NCI-H2081 (cell line): ENCODE measurements at places on chromosomes 6 and 20.

DNA sequence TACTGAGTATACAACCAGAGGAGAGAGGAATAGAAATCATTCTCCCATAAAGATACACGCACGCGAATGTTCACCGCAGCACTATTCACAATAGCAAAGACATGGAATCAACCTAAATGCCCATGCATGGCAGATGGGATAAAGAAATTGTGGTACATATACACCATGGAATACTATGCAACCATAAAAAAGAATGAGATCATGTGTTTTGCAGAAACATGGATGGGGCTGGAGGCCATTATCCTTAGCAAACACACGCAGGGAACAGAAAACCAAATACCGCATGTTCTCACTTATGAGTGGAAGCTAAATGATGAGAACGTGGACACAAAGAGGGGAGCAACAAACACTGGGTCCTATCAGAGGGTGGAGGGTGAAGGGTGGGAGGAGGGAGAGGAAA lies 3.4 kb downstream of the SERPINB6 start:
- DNase-seq, result no peak

DNA sequence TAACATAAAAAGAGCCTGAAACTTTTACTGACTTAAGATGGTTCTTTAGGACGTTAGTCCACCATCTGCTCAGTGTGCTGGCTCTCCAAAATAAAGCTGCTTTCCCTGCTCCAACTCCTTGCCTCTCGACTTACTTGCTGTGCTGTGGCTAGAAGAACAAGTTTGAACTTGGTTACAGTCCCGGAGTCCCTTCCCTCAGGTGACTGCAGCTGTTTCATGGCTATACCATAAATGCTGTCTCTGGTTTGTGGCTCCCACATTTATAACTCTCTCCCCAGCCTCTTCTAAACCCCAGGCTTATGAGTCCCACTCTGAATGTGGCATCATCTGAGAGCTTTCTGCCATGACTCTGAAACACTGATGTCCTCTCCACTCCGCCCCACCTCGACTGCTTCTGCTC lies 306.4 kb upstream of the PRND start:
- DNase-seq, result no peak

- DNase-seq, result no peak
Measured at GRCh38 chr6:110618591-110619267, 142.3 kb upstream of the SLC22A16 start.

GRCh38 chr6:5034328-5034727 lies 30.5 kb upstream of the RPP40 start:
- DNase-seq, result no peak

DNA sequence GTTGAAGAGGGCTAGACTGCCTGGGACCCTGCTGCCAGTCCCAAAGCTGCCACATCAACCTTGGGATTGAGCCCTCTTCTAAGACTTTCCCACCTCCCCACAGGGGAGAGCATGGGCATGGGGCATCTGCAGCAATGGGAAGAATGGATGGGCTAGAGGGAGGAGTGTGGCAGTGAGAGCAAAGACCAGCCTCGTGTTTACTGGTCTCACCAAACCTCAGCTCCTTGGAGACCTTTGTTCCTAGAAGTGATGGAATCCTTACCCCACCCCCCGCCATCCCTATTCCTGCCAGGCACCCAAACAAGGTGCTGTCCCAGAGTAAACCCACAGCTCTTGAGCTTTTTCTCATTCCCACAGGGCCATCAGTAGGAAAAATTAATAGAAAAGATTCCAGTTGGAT lies 20.0 kb upstream of the ARMC12 start:
- DNase-seq, result no peak

- no peak for DNase-seq
Measured at GRCh38 chr6:125188594-125189203, 35.1 kb downstream of the TPD52L1 start.

DNA sequence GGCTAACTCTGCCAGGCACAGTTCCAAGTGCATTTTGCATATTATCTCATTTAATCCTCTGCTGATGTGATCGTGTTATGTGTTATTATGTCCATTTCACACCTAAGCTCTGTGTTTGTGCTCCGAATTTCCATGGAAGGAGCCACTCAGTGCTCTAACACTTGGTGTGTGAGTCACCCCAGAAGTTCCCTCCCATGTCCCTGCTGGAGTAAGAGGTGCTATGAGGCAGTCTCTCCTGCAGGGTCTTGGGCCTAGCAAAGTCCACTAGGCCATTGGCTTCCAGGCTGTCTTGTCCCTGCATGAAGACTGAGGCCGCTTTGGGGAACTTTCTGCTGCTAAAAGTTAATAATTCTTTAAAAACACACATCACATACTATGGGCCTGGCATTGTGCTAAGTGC lies 405.9 kb upstream of the SULF2 start:
- no peak for DNase-seq

- DNase-seq, result no peak
Measured at GRCh38 chr20:59662161-59662560, 57.8 kb downstream of the PHACTR3 start.

DNA sequence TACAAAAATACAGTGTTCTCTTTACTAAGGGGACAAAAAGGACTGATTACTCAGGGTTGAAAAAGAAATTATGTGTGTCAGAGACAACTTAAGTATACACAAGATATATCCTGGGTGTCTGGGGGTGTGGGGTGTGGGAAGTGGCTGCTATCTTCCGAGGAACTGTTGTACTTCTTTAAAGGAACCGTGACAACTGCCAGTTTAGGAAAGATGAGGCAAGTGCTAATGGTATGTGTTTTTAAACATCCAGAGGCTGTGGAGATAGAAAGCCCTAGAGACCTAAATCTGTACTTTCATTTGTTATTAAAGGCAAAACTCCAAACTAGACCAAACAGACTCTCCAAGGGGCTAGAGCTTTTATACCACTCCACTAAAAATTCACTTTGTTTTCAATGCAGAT lies 95.6 kb downstream of the SNAP25 start:
- DNase-seq, result no peak

- DNase-seq, result no peak
Measured at GRCh38 chr6:17012421-17013225, 89.2 kb upstream of the STMND1 start.

GRCh38 chr6:134223796-134224420 lies 94.0 kb downstream of the SGK1 start:
- no peak for DNase-seq

GRCh38 chr6:4377603-4378002 lies 242.2 kb upstream of the ECI2 start:
- no peak for DNase-seq

- peak; percentile 87 for DNase-seq
Measured at GRCh38 chr6:27019651-27020552, 227.6 kb upstream of the PRSS16 start.

DNA sequence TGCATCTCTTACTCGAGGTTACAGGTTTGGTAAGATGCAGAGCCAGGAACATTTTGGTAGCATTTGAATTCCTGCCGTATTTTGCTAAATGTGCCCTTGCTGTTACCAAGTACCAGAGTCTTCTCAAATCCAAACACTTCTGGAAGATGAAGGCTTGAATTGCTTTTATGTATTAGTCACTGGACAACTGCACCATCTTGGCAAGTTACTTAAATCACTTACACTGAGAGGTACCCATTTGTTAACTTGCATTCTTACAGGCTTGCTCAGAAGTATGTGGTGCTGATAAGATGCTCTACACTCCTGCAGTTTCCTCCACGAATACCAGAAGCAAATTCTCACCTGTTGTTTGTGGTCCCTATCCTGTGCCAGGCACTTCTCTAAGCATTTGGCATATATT lies 12.7 kb downstream of the IL22RA2 start:
- DNase-seq, result no peak

DNA sequence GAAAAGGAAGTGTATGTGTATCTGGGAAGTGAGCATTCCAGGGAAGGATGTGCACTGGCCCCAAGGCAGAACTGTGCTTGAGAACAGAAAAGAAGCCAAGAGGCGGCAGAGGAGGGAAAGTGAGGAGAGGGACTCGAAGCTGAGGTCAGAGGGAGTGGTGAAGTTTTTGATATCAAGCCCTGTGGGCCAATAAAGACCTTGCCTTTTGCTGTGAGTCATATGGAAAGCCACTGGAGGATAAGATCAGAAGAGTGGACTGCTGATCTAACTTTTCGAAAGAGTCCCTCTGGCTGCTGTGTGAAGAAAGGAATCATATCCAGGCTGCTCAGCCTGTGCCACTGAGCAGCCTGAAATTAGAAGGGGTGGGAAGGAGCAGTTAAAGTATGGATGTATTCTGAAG lies 99.4 kb downstream of the EYA4 start:
- DNase-seq, result no peak

GRCh38 chr6:70119218-70119835 lies 183.6 kb downstream of the COL9A1 start:
- no peak for DNase-seq

DNA sequence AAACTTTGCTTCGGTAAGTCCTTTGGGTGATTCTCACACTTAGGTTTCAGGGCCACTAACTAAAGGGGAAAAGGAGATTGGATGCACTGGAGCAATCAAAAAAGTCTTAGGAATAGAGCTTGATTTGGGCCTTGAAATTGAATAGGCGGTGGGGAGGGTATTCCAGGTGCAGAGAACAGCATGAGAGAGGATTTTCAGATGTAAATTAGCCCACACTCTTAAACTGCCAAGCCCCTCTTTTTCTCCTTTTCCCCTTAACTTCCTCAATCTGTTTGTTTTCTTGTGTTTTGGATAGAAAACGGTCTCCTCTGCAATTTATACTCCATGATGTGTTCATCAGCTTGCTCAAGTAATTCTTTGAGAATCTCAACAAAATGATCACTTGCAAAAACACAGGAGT lies 62.1 kb upstream of the RIPOR2 start:
- DNase-seq, result no peak

- no peak for DNase-seq
Measured at GRCh38 chr6:25157842-25158241, 121.3 kb upstream of the CARMIL1 start.

- DNase-seq, result no peak
Measured at GRCh38 chr6:82611751-82612150, 248.1 kb downstream of the TPBG start.

DNA sequence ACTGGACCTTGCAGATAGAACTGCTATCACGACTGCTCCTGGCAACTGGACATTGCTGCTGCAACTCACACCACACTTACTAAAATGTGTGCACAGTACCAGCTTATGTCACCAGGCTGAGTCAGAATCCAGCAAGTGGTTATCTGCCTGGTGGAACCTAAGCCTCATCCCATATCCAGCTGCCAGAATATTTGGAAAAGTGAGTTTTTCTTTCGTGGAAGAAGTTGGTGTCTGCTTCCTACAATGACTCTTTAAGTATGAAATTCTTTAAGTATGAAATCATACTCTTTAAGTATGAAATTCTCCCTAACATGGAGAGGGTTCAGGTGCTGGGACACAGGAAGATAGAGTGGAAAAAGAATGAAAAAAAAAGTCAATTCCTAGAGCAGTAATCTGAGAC lies 16.4 kb upstream of the POLR1H start:
- no peak for DNase-seq

GRCh38 chr20:62910217-62910766 lies 16.0 kb downstream of the DIDO1 start:
- DNase-seq, result no peak

DNA sequence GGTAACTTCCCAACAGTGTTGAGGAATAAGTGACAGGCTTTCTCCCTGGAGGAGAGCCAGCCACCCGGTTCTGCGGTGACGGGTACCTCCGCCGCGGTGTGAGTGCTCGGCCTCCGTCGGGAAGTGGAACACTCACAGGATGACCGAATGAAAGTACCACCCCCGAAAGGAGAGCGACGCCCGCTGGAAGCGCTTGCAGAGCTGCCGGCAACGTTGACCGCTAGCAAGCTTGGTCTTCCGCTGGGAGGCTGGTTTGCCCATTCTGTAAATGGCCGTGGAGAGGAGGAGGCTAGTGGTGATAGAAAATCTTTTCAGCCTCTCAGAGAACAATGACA lies 614 bp upstream of the TMEM242 start:
- no peak for DNase-seq

GRCh38 chr6:103018426-103018825 lies 1624.9 kb downstream of the GRIK2 start:
- no peak for DNase-seq

DNA sequence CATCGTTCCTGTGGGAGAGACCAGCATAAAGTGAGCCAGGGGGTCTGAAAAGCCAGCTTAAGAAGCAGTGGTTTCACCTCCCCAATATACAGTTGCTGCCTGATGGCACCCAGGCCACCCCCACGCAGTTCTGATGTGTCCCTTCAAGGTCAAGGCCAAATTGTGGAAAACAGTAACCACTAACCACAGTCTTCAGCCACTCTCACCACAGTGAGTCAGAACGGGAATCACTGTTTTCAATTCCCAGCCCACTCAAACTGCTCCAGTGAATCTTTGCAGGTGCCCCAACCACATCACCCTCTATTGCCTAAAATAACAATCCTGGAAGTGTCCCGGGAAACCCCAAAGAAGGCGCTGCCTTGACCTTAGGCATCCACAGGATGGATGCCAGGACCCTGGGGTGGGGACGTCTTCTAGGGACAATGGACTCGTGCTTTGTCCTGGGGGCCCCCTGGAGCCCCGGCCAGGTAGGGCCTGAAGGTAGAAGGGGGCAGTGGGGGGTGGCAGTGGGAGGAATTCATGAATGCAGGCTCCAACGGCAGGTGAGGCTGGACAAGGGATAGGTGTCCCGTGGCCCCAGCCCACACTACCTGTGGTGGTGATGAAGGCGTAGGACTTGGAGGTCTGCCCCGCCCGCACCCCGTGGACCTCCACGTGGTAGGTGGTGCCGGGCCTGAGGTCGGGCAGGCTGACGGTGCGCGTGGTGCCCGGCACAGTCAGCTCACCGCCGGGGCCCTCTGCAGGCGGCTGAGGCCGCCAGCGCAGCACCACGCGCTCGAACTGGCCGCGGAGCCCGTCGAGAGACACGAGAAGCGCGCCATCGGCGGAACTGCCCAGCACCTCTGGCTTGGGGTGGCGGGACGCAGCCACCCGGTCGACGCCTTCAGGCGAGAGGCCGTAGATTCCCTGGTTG lies 22.2 kb downstream of the TNXB start:
- no peak for DNase-seq

GRCh38 chr6:19602434-19603013 lies 234.6 kb upstream of the ID4 start:
- DNase-seq, result no peak

DNA sequence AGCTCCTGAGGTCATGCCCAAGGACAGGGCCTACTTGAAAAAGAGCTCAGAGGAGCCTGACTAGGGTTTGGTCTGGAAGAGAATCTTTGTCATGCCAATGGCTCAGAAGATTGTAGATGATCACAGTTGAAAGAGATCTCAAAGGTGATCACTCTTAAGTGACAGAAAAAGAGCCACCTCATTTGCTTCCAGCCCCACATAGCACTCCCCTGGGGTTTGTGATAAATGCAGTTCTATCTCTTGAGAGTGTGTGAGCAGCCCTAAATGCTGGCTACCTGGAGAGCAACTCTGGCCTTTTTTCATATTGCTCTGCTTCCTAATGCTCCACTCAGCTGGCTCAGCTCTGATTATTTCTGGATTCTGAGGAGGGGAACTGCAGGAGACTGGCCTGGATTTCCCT lies 39.3 kb downstream of the KLHL32 start:
- DNase-seq, result no peak
